GM12892 (cell line): ENCODE measurements at places on chromosomes 2 and 18.

GRCh38 chr18:59767732-59768131, 70.5 kb upstream of the CCBE1 start:
- DNase-seq = no peak

DNA sequence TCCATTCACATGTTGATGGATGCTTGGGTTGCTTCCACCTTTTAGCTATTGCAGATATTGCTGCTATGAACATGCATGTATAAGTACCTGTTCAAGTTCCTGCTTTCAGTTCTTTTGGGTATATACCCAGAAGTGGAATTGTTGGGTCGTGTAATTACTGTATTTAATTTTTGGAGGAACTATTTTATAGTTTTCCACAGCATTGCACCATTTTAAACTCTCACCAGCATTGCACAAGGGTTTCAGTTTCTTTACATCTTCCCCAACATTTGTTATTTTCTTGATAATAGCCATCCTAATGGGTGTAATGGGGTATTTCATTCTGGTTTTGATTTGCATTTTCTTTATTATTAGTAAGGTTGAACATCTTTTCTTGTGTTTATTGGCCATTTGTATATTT, 16.0 kb downstream of the ACTR3 start:
- DNase-seq = no peak

DNA sequence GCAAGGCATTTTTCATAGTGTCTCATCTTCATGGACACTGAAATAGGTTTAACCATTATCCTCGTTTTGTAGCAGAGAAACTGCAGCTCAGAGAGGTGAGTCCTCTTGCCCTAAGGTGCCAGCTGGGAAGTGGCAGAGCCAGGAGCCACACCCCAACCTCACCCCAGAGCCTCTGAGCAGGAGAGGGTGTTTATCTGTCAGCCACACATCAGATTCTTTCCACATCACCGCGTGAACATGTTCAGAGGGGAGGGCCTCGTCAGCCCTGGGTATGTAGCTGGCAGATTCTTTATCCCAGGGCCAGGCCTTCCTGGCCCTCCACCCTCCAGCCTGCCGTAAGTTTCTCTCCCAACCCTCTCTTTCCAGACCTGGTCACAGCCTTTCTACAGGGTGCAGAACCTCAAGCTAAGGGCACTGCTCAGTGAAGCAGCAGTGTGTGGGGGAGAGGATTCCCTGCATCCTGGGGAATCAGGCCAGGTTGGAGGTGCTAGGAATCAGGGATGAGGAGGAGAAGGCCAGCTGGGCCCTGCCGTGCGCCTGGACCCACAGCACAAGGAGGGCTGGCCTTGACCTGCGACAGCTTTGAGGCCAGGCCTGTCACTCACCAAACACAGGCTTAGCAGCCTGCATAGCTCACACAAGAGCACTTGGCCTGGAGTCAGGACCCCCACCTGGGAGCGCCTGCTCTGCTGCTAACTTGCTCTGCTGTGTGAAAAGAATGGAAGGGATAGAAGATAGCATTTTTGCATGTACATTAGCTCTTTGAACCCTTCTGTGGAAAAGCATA, 111.3 kb upstream of the MCFD2 start:
- no peak for DNase-seq

- DNase-seq = no peak
These were observed 48.1 kb downstream of the ACOXL start for GRCh38 chr2:110780461-110780860.

DNA sequence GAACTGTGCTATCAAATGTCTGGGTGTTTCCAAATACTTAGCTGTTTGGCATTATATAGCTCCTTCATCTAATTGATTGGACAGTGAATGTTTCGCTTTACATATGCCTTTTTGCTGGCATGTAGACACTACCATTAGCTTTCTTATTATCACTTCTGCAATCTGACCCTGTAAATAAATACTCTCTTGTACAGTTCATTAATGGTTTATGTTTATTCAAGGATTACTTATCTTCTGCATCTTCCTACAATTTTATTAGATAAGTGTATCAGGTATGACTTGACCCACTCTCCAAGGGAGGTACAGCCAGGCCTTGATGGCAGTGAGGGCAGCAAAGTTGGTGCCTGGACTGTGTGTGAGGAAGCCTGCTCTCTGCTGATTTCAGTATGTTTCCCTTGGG, 614.1 kb upstream of the SETBP1 start:
- no peak for DNase-seq
